Mononuclear cell (primary cell): ENCODE measurements at places on chromosomes 3 and 15. TPM values are rescaled to one million over a fixed set of nuclear protein-coding genes. Genes with fewer than 3 reads are reported as not detected.

WDR93 gene
- not detected for total RNA-seq

MUC20 gene
- 0.84 TPM for total RNA-seq

MST1 gene
- 2.1 TPM for total RNA-seq

PLSCR5 gene
- not detected for total RNA-seq

CEMIP gene
- total RNA-seq: 0.21 TPM

GRIP2 gene
- total RNA-seq: not detected

SOX14 gene
- not detected for total RNA-seq

C15orf61 gene
- total RNA-seq: 5.2 TPM

IL17RD gene
- under 0.01 TPM for total RNA-seq

ALDH1L1 gene
- not detected for total RNA-seq

BLM gene
- 5.8 TPM for total RNA-seq

RTP3 gene
- 0.10 TPM for total RNA-seq

TMEM212 gene
- total RNA-seq: not detected

CYP11A1 gene
- total RNA-seq: 0.42 TPM

PROK2 gene
- 16.0 TPM for total RNA-seq

TFRC gene
- total RNA-seq: 138 TPM

RUBCN gene
- 36.7 TPM for total RNA-seq

GOLGA8J gene
- not detected for total RNA-seq

IMPG2 gene
- 0.84 TPM for total RNA-seq

CSPG4 gene
- total RNA-seq: under 0.01 TPM

KBTBD12 gene
- total RNA-seq: not detected

GPR171 gene
- total RNA-seq: 10.6 TPM

CLDN18 gene
- under 0.01 TPM for total RNA-seq

MRPS22 gene
- 65.3 TPM for total RNA-seq

SLC6A11 gene
- under 0.01 TPM for total RNA-seq

GOLGA6A gene
- not detected for total RNA-seq

IQCF6 gene
- not detected for total RNA-seq

NUDT16 gene
- 3.9 TPM for total RNA-seq

RTP1 gene
- not detected for total RNA-seq

CD276 gene
- total RNA-seq: 0.21 TPM

DNAJB8 gene
- not detected for total RNA-seq

GOLGA6L4 gene
- 0.42 TPM for total RNA-seq

RAD51 gene
- total RNA-seq: 1.2 TPM

GPR62 gene
- total RNA-seq: 0.10 TPM

PARP9 gene
- 25.6 TPM for total RNA-seq

SEMA5B gene
- total RNA-seq: not detected

PTX3 gene
- 39.7 TPM for total RNA-seq

ZNF660 gene
- total RNA-seq: 0.21 TPM

GPR27 gene
- total RNA-seq: 5.1 TPM

NPAP1 gene
- not detected for total RNA-seq

SEMA7A gene
- 5.9 TPM for total RNA-seq

PRR20G gene
- not detected for total RNA-seq

GABRG3 gene
- total RNA-seq: under 0.01 TPM

ROPN1 gene
- total RNA-seq: not detected

GASK1A gene
- 0.10 TPM for total RNA-seq

CSTA gene
- 90.5 TPM for total RNA-seq

MEX3B gene
- total RNA-seq: 1.3 TPM

HYAL1 gene
- not detected for total RNA-seq

THAP10 gene
- total RNA-seq: 0.10 TPM
